ENCODE measurements at places on chromosomes 1 and 21.

- DNase-seq, result no peak
Measured at GRCh38 chr1:151862604-151863003, 9.1 kb upstream of the THEM5 start.

GRCh38 chr1:210654176-210654981 lies 325.7 kb downstream of the HHAT start:
- no peak for DNase-seq

DNA sequence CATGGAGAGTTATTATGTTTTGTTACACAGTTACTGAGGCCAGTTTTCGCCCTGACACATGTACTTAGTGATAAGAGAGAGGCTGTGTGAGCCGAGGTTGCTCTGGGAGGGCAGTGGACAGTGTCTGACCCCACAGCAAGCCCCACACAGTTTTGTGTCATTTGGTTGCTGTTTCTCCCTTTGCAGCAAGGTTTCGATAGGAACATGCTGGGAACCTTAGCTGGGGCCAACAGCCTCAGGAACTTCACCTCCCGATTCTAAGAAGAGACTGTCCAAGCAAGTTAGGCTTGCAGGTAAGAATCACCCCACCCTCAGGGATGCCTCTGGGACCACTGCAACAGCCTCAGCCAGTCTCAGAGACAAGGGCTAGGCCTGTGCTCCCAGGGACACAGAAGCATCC lies 45.3 kb downstream of the PKP1 start:
- DNase-seq, result no peak

- no peak for DNase-seq
Measured at GRCh38 chr1:84634536-84635205, 55.6 kb downstream of the SSX2IP start.

DNA sequence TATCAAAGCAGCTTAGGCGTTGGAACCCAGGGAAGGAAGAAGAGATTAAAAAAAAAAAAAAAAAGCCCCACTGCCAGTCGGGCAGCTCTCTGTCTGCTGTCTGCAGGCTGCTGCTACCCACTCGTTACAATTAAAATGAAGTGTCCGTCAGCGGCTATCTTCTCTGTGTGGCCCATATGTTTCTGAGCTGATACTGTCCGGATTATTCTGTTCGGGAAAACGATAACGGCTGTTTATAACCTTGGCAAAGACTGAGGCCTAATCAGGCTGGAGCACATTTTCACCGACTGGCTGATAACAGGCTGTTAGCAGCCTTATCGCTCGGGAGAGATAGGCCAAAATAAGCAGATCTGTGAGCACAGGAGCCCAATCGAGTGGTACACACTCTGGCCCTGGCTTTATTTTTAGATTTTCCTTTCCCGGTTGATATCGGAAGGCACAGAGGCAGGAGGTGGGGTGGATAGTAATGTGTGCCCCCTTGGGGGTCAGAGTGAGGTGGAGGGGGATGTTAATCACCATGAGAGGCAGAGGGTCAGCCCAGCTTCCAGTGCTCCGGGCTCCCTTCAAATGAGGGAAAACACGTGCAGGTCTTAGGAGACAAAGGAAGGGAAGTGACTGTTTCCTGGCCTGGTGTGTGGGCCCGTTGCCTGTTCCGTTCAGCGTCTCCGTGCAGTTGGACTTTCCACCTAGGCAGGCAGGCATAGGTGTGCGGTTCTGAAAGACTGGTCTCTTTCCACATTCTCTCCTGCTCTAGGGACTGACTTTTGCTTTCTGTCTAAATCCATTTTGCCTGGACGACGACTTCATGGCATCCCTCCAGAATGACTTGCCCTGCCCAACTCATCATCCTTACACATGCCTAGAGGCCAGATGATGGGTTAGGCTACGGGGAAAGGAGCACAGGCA lies 153.4 kb downstream of the PBX1 start:
- no peak for DNase-seq

DNA sequence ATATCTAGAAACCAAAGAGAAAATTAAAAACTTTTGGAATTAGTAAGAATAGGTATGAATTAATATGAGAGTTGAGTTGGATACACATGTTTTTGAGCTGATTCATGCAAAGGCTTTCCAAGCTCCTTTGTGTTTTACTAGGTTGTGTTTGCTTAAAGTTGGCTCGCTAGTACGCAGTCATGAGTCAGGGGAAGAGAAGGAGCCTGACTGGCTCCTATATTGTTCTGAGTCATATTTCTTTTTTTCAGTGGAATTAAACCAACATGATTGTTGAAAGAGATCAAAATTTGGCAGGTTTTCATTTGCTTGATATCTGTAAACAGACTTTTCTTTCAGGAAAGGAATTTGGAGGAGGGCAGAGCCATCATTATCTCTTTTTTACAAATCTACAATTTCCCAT lies 66.7 kb downstream of the MAGI3 start:
- no peak for DNase-seq

- DNase-seq, result no peak
Measured at GRCh38 chr1:29304025-29304684, 67.8 kb downstream of the PTPRU start.

GRCh38 chr1:12594966-12595756 lies 22.8 kb downstream of the DHRS3 start:
- peak; percentile 36 for DNase-seq

GRCh38 chr21:39523399-39523798 lies 71.6 kb downstream of the SH3BGR start:
- no peak for DNase-seq

- no peak for DNase-seq
Measured at GRCh38 chr1:48236716-48237470, 14.4 kb downstream of the SLC5A9 start.

DNA sequence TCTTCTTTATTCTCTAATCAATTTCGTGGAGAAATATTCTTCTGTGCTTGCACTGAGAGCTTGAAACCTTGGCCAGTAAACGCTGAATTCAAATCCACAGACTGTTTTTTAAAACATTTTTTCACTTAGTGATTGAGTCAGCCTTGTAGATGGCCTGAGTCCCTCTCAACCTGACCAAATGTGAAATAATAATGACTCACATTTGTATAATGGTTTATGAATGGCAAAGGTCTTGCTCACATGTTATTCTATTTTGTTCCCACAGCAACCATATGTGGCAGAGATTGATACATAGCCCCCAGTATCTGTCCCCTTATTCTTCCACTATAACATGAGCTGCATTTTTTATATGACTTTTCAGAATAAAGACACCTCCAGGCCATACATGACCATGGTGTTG lies 47.8 kb upstream of the CCDC190 start:
- no peak for DNase-seq

DNA sequence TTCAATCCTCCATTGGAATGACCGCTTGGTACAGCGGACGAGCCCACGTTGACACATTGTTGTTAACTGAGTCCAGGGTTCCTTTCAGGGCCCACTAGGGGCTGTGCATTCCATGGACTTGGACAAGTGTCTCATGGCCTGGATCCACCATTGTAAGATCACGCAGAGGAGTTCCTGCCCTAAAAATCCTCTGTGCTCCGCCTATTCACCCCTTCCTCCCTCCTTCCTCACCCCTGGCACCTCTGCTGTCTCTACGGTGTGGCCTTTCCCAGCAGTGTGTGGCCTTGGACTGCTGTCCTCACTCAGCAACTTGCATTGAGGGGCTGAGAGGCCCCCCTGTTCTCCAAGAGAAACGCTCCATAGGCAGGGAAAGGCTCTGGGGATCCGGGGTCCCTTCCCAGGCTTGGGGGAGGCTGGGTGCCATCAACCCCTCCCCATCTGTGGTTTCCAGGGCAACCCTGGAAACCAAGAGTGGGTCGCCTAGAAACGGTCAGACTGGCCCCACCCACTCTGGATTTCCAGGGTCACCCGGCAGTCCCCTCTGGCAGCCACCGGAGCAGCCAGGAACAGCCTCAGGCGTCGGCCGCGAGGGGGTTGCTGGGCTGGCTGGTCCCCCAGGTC lies 50.9 kb downstream of the MEGF6 start:
- no peak for DNase-seq

- DNase-seq, result no peak
Measured at GRCh38 chr1:151851886-151852285, 1.6 kb downstream of the THEM5 start.

DNA sequence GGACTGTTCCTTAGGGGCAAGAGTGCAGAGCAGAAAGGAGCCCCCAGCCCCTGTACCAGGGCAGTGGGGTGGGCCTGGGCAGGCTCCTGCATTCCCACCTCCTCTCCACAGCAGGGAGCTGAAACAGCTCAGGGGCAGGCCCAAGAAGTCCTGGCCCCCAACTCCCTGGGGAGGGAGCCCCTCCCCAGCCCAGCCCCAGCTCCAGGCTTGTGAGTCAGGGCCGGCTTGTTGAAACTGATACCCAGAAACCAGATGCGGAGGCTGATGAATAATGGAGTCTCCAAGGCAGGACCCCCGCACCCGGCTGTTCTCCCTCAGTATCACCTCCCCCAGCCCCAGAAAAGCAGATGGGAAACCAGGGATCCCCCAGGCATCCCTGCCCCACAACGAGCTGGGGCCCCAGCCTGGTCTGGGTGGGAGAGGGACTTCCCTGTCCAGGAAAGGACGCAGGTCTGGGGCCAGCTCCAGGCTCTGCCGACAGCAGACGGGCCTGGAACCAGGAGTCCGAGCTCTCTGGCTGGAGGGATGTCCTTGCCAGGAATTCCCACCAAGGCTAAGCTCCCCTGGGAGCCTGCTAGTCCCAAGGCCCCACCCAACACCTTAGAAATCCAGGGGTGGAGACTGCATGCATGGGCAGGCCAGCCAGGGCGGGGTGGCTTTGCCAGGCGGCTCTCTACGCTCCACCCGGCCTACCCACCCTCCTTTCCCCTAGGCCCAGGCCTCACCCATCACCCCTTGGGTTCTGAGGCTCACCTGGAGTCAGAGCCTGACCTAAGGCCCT lies 2.7 kb downstream of the PLEKHG5 start:
- DNase-seq, result no peak

- no peak for DNase-seq
Measured at GRCh38 chr1:69504730-69505252, 62.9 kb upstream of the LRRC7 start.

DNA sequence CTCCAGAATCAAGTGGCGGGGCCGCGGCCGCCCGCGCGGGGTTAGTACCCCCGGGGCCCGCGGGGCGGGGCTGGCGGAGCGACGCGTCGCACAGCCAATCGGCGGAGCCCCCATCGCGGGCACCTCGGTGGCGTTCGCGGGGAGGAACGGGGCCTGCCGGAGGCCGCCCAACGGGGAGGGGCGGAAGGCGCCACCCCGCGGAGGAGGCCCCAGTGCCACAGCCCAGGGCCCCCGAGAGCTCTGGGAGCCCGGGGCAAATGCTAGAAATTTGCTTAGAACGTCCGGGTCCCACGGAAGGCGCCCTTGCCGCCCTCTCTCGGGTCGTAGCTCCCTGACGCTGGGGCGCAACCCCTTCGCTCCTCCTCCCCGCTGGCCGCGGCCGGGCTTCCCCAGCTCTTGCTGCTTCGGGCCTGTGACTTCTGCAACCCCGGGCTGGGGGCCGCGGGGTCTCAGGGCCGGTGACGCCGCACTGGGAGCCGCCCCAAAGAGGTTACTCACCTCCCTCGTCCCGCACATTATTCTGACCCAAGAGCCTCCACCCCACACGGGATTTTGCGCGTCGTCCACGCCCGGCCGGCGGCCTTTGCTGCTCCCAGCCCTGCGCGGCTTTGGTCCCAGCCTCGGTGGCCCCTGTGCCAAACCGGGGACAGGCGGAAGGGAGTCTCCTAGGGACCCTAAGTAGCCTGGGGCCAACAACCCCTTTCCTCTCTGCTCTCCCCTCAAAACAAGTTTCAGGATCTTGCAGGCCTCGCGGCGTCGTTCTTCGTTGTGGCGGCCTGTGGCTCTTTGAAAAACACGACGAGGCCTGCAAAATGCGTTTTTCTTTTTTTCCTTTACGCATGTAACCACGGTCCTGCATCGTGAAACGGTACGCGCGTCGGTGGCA lies at the start of gene RUNX3:
TSS of gene RUNX3 (minus strand) at position 17 of the 886 bp plus-strand sequence. CDS start 408 bp downstream, outside the sequence.
- DNase-seq, result peak; percentile 94

DNA sequence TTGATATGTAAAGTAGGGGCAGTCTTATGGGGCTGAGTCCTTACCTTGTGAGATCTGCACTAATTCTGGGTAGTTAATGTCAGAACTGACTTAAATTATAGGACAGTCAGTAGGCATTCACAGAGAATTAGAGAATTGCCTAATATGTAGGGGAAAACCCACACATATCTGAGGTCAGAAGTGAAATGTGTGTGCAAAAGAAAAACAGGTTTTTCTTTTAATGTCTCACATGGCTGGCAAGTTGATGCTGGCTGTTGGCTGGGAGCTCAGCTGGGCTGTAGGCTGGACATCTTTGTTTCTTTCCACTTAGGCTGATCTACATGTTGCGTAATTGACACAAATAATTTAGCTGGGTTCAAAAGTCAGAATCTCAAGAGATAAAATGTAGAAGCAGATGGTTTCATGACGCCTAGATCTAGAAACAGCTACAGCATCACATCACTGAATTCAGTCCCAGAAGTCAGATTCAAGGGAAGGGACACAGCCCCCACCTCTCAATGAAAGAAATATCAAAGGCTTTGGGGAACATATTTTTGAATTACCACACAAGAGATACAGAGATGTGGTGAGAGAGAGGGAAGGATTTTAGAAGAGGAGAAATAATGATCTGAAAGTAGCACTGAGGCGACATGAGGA lies 98.9 kb downstream of the TNFSF18 start:
- DNase-seq, result no peak

DNA sequence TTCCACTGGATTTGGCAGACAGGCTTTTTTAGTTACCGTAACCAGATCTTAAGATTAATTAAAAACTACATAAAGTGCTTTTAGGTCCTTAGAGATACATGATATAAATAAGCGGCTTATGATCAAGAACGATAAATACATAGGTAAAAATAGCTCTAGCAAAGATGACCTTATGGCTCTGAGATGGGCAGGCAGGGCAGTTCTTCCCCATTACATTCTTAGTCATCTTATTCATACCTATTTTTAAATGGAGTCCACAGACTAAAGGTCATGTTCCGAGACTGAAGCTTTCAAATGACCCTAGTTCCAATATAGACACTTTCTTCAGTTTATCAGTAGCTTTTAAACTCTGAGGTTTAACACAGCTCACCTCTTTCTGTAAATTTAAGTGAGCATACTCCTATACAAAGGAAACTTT lies 4.3 kb downstream of the MCL1 start:
- DNase-seq, result no peak

DNA sequence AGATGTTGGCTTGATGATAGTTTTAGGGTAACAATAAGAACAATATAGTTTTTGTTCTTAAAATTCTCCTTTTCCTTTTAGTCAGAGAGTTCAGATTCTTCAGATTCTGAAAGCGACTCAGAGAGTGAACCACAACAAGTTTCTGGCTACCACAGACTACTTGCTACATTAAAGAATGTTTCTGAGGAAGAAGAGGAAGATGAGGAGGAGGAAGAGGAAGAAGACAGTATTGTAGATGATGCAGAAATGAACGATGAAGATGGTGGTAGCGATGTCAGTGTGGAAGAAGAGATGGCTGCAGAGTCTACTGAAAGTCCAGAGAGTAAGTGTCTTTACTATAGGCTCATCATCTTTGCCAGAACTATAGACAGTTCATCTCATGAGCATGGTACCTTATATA lies 3.0 kb downstream of the UTP25 start:
- DNase-seq, result no peak
